ENCODE measurements at places on chromosomes 5 and 9. TPM values are rescaled to one million over a fixed set of nuclear protein-coding genes. Genes with fewer than 3 reads are reported as not detected.

Gene LTC4S
- total RNA-seq: not detected

Gene TBC1D9B
- total RNA-seq: 75.1 TPM

Gene CYSTM1
- 77.2 TPM for total RNA-seq

Gene SUB1
- total RNA-seq: 69.1 TPM

Gene RNF208
- 5.3 TPM for total RNA-seq

Gene SNX2
- 26.4 TPM for total RNA-seq

Gene C5orf47
- not detected for total RNA-seq

Gene FAT2
- 0.13 TPM for total RNA-seq

Gene SCGB3A1
- total RNA-seq: 0.38 TPM

Gene ADAMTS13
- total RNA-seq: 1.3 TPM

Gene FOXD4
- total RNA-seq: not detected

Gene LOX
- 63.2 TPM for total RNA-seq

Gene SLC6A3
- total RNA-seq: not detected

Gene SPINK7
- total RNA-seq: not detected

Gene OTP
- total RNA-seq: not detected

Gene GABRA1
- not detected for total RNA-seq

Gene C9
- total RNA-seq: not detected

Gene SPATA31E1
- not detected for total RNA-seq

Gene SPEF2
- total RNA-seq: 1.1 TPM

Gene RLN2
- total RNA-seq: 2.3 TPM

Gene NEURL1B
- 0.51 TPM for total RNA-seq

Gene FPGS
- total RNA-seq: 102 TPM

Gene RECK
- total RNA-seq: 8.8 TPM

Gene SHB
- 47.7 TPM for total RNA-seq

Gene PCDHB8
- 0.25 TPM for total RNA-seq

Gene ORM1
- not detected for total RNA-seq

Gene IGIP
- total RNA-seq: 0.65 TPM

Gene AP3B1
- total RNA-seq: 20.7 TPM

Gene SLC23A1
- 0.38 TPM for total RNA-seq

Gene CEP72
- total RNA-seq: 7.5 TPM

Gene AK8
- 0.49 TPM for total RNA-seq

Gene NSUN2
- total RNA-seq: 22.1 TPM

Gene TRPM3
- total RNA-seq: 0.63 TPM

Gene ZNF366
- not detected for total RNA-seq

Gene IL13
- not detected for total RNA-seq

Gene CNTFR
- total RNA-seq: not detected

Gene SMC5
- 9.9 TPM for total RNA-seq

Gene SLC25A2
- total RNA-seq: not detected

Gene GLDC
- total RNA-seq: 14.2 TPM

Gene C9orf152
- total RNA-seq: not detected

Gene UBQLN1
- total RNA-seq: 105 TPM

Gene UGT3A2
- not detected for total RNA-seq

Gene PCDHGB2
- 0.65 TPM for total RNA-seq

Gene ANKRD55
- total RNA-seq: not detected

Gene PCDHA4
- 0.16 TPM for total RNA-seq

Gene DRD1
- total RNA-seq: not detected

Gene DMRT2
- total RNA-seq: 0.65 TPM

Gene APBA1
- 8.0 TPM for total RNA-seq

Gene F12
- total RNA-seq: 5.1 TPM

All from mesangial cell (primary cell).